Stimulated activated CD4-positive, alpha-beta T cell treated with anti-CD3 and anti-CD28 coated beads, TNF-alpha, amount 100 ng/mL, for 24 hours (primary cell): ENCODE measurements at places on chromosomes 12 and 14.

DNA sequence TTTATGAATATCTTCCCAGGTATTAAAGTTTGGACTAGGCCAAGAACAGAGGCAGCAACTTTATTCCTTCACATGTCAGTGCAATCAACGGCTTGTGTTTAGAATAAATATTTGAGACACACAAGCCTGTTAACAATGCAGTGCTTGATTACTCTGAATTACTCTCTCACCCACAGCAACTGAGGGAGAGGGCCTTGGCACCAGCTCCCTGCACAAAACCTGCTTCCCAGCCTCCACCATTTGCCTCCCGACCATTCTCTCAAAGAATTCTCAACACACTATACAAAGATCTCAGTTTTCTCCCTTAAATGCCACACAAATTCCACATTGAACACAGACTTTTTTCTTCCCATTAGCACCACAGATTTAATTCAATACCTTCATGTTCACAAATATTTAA is 77.0 kb downstream of the STON2 start:
- no peak for DNase-seq

DNA sequence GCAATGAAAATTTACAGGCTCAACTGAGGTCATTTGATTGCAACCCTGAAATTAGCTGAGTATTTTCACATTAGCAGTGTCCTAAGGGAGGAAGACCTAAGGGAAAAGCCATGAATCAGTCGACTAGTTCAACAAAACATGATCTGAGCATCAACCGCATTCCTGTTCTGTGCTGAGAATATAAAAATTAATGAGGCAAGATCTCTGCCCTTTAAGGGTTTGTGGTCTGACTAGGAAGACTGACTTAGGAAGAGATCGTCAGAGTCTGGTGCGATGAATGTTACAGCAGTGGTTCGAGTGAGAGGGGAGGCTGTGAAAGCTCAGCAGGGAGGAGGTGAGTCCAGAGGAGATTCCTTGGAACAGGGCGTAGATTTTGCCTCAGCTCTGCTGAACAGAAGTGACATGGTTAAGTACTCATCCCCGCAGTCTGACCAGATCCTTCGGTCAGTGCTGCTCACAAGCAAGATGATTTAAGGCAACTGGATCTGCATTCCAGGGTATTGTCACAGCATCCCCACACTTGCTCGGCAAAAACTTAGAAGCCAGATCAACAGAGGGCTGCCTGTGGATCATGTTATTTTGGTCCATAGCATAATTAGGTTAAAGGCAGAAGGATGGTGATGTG is 49.6 kb downstream of the BMAL2 start:
- no peak for DNase-seq

DNA sequence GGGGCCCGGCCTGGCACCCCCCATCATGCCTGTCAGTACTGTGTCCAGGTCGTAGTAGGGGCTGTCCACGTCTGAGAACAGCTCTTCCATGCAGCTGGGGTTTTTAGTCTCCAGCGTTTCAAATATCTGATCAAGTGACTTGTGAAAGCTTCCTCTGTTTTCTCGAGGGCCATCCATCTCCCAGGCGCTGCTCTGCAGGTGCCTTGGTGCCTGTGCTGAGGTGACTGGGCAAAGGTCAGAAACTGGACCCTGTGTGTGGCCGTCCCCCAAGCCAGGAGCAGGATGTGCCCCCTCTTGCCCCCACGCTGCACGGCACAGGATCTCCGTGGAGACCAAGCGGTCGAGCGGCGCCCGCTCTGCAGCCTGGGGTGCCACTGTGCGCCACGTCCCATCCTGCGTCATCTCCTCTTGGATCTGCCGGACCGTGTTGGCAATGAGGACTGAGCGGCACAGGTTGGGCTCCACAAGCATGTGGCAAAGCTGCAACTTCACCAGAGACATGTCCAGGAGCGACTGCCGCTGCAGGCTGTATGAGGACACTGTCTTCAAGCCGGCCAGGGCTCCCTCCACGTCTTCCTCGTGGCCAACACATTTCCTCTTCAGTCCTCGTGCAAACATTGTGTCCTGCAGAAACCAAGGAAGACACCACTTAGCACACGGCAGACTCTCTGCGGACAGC is 9.4 kb downstream of the CDCA4 start:
- no peak for DNase-seq

DNA sequence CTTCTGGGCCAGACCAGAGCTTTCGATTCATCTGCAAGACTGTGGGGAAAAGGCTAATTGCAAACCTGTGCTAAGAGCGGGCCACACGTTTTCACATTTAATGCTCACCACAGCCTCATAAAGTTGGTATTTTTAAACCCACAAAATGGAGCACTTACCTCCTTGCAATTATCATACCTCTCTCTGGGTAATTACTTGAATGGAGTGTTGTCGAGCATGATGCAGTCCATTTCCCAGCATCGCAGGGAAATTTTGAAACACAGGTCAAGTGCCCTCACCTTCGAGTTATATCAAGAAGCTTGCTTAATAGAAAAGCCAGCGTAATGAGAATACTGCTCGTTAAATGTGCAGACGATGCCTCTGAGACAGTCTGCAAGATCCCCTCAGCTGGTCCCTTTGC is 8.8 kb upstream of the IFI27L2 start:
- DNase-seq, result no peak

GRCh38 chr14:90060965-90061684 is 669 bp upstream of the KCNK13 start:
- DNase-seq, result no peak

GRCh38 chr14:22122829-22123560 is 449.4 kb upstream of the OR4E1 start:
- no peak for DNase-seq

DNA sequence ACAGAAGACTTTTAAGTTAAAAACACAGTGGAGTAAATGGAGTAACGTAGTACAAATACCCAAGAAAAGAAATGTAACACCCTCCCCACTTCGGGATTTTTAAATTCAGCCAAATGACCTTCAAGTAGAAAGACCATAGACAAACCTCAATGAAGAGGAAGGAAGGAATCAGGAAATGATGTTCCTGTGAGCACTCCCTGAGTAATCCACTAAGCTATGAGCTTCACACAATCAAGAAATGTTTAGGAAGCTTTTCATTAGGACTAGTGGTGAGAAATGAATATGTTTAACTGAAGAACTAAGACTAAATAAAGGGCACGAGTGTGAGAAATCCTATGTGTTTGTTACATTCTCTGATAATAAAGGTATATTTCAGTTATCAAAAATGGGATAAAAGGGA is 10.1 kb downstream of the TCL1A start:
- no peak for DNase-seq

DNA sequence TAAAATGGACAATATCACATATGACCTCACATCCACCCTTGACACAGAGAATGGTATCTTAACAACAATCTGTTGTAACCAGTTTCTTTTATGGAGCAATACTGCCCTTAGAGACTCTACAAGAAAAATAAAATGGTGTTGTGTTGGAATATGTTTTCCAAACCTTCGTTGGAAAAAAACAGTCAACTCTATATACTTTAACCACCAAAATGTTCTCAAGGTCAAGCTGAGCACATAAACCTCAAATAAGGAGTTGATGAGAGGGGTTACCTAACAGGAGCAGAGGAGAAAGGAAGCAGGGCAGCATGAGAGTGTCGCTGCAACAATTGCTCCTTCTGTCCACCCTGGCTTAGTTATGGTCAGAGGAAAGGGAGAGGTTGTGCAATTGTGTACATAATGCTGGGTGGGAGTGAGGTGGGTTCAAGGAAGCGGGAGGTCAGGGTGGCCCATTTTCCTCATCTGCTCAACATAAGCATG is 179.2 kb upstream of the BMP4 start:
- DNase-seq, result no peak

GRCh38 chr14:66859063-66859671 is 330.1 kb upstream of the GARIN2 start:
- DNase-seq, result no peak

- no peak for DNase-seq
These were observed 58.7 kb downstream of the POLR3B start for GRCh38 chr12:106416273-106416672.

DNA sequence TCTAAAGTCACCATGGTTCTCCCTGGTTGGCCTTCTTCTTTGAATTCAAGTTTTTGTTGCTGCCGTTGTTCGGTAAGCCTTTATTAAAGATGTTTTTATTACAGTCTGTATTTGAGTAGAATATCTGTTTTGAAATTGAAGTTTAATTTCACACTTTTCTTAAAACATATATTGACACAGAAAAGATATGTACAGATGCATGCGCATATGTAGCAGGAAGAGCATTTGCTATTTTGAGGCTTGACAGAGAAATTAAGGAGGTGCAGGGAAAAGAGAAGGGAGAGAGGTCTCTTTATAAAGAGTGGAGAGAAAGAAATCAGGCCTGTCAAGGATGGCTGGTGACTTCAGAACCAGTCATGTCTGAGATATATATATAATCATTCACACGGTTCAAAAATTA is 46.0 kb upstream of the TRIM9 start:
- DNase-seq, result no peak

DNA sequence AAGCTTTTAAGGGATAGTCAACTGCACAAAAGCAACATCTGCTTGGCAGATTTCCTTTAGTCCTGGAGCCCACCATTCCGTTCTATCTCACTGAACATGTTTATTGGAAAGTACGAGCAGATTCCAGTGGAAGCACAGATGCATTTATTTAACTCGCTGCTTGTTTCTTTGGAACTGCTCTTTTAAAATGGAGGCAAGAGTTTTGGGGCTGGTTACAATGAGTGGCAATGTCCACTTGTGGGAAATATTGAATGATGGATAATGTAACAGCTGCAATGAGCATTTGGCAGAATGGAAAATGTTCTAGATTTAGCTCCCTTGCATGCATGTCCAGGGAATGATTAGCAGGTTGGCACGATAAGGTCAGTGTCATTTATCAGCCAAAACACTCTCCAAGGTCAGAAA is 163.0 kb downstream of the ATP23 start:
- no peak for DNase-seq

- DNase-seq, result peak; percentile 67
These were observed at the start of gene ARL6IP4 for GRCh38 chr12:122980183-122981035. TSS of gene ARL6IP4 (plus strand) at chr12:122980681. CDS start at chr12:122981140, 459 bp downstream.

GRCh38 chr14:92924247-92924646 is 1.3 kb downstream of the CHGA start:
- DNase-seq, result no peak

DNA sequence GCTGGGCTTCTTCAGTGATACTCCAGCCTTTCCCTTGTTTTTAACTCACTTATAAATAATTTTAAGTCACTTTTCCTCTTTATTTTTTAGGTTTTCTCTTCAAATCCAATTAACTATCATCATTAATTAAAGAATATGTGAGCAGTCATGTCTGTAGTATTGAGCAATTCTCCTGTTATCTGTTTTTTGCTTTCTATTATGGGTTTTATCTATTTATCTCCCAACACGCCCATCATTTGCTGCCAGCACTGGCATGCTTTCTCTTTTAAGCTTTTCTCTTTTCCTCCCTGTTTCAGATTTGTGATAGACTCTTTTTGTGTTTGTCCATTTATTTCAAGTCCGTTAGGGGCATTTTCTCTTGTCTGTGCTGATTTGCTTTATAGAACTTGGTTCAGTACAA is 72.3 kb downstream of the CRADD start:
- DNase-seq, result no peak
